Regular cardiac myocyte (primary cell): ENCODE measurements at places on chromosomes 1 and 21. TPM values are rescaled to one million over a fixed set of nuclear protein-coding genes. Genes with fewer than 3 reads are reported as not detected.

Gene PYHIN1
- not detected in 2 replicates for total RNA-seq

Gene PCNX2
- 13.4 and 40.0 TPM in 2 replicates for total RNA-seq

Gene HUNK
- total RNA-seq: not detected in 2 replicates

Gene BNIPL
- total RNA-seq: 0.28 and 0.38 TPM in 2 replicates

Gene ATP1A4
- under 0.01 TPM in 1 of 2 replicates, not detected in the other for total RNA-seq

Gene MIB2
- 62.1 and 115 TPM in 2 replicates for total RNA-seq

Gene HES5
- total RNA-seq: 0.28 TPM in 1 of 2 replicates, not detected in the other

Gene MLLT11
- total RNA-seq: 5.9 and 6.3 TPM in 2 replicates

Gene MATN1
- total RNA-seq: 0.28 TPM in 1 of 2 replicates, not detected in the other

Gene COL16A1
- 14.2 and 97.5 TPM in 2 replicates for total RNA-seq

Gene USH2A
- not detected in 2 replicates for total RNA-seq

Gene TPTE
- not detected in 2 replicates for total RNA-seq

Gene HMGN1
- 169 and 252 TPM in 2 replicates for total RNA-seq

Gene NLRP3
- 0.19 TPM in 1 of 2 replicates, not detected in the other for total RNA-seq

Gene HSD11B1
- total RNA-seq: 0.77 and 6.8 TPM in 2 replicates

Gene LELP1
- not detected in 2 replicates for total RNA-seq

Gene RNF223
- total RNA-seq: not detected in 2 replicates

Gene UMODL1
- under 0.01 TPM in 1 of 2 replicates, not detected in the other for total RNA-seq

Gene LCE2C
- not detected in 2 replicates for total RNA-seq

Gene OPRD1
- not detected in 2 replicates for total RNA-seq

Gene PDC
- total RNA-seq: 0.38 TPM in 1 of 2 replicates, not detected in the other

Gene ATF3
- 5.4 and 14.9 TPM in 2 replicates for total RNA-seq

Gene RGS8
- 0.28 TPM in 1 of 2 replicates, not detected in the other for total RNA-seq

Gene SOX13
- total RNA-seq: 3.7 and 6.3 TPM in 2 replicates

Gene HES2
- 0.77 and 0.85 TPM in 2 replicates for total RNA-seq

Gene SAMSN1
- not detected in 2 replicates for total RNA-seq

Gene PDZK1IP1
- 0.58 and 1.7 TPM in 2 replicates for total RNA-seq

Gene C1QB
- total RNA-seq: not detected in 2 replicates

Gene PLPPR4
- 5.2 and 18.9 TPM in 2 replicates for total RNA-seq

Gene CLCA4
- total RNA-seq: not detected in 2 replicates

Gene LRRIQ3
- total RNA-seq: 0.38 and 1.4 TPM in 2 replicates

Gene SPRR2E
- not detected in 2 replicates for total RNA-seq
